ENCODE measurements at places on chromosomes 12 and 14. TPM values are rescaled to one million over a fixed set of nuclear protein-coding genes. Genes with fewer than 3 reads are reported as not detected.

DNA sequence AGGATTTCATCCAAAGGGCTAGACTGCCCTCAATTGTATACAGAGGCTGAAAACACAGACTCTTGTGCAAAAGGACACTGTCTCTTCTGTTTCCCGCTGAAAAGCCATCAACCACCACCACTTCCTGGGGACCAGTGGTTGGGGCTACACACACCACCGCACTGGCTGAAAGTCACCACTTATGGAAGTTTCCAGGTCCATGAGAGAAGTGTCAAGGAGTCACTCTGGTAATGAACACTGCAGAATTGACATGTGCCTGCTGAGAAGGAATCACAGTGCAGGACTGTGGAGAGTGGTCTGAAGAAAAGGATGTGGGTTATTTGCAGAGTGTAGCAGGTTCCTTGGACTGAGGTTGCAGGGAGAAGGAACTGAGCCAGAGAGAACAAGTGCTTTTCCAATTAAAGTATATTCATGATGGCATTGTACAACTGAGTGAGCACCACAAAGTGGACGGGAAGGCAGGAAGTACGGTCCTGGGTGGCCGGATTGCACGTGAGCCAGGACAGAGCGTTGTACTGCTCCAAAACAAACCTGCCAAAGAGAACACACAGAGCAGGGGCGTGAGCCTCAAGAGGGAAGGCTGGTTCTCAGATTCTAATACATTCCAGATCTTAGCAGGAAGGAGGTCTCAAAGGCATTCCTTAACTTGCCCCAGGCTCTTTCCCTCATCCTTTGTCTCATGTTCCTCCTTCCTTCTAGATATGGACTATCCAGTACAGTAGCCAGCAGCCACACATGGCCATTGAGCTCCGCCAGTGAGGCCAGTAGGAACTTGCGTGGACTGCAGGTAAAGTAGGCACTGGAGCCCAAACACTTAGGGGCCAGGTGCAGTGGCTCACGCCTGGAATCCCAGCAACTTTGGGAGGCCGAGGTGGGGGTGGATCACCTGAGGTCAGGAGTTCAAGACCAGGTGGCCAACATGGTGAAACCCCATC lies 316.4 kb downstream of the MED13L start:
- no peak for DNase-seq
- H3K4me3 ChIP-seq, result no peak overlapping the region
- no peaks in the 10 kb centered on the region for H3K4me1 ChIP-seq
- H3K27ac ChIP-seq, result no peak overlapping the region
- H3K27me3 ChIP-seq, result no peaks in the 10 kb centered on the region

GRCh38 chr12:107528731-107529365 lies 156.8 kb upstream of the PWP1 start:
- no peaks in the 10 kb centered on the region for H3K27me3 ChIP-seq
- no peak for DNase-seq
- no peaks in the 10 kb centered on the region for H3K36me3 ChIP-seq
- no peak overlapping the region for H3K27ac ChIP-seq

Gene ADAMTS20
- not detected for total RNA-seq

DNA sequence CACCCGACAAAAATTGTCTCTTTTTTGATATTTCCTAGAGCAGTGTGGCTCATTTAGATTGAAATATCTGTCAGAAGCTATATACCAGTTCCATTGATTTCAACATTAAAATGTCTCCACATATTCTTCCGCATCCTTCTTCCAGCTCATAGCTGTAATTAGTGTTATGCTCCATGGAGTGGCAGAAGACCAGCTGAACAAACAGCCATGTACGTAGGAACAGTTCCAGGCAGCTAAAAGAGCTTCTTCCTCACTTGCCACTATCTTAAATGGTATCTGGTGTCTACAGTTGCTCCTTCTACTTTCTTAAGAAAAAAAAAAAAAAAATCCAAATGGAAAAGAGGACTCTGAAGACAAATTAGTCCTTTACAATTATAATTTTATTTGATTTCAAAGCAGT lies 848.0 kb downstream of the DIO2 start:
- no peaks in the 10 kb centered on the region for H3K36me3 ChIP-seq
- H3K4me1 ChIP-seq, result no peaks in the 10 kb centered on the region
- no peak for DNase-seq
- H3K4me3 ChIP-seq, result no peak overlapping the region
- no peak overlapping the region for H3K27ac ChIP-seq

- H3K4me1 ChIP-seq, result peaks cover 3% of the 10 kb centered on the region
- peaks cover 6% of the 10 kb centered on the region for H3K36me3 ChIP-seq
- no peaks in the 10 kb centered on the region for H3K27me3 ChIP-seq
- peak within 1 kb of the TSS; percentile 96 for H3K4me3 ChIP-seq
These were observed at the start of gene UNC119B for GRCh38 chr12:120710031-120710804. TSS of gene UNC119B (plus strand) at chr12:120710458. CDS start at chr12:120710475, 17 bp downstream.

Gene POTEG
- not detected for total RNA-seq

Gene CLEC1B
- not detected for total RNA-seq

- H3K27ac ChIP-seq, result no peak overlapping the region
- peaks cover 7% of the 10 kb centered on the region for H3K4me1 ChIP-seq
- H3K27me3 ChIP-seq, result no peaks in the 10 kb centered on the region
- DNase-seq, result no peak
These were observed 8.9 kb downstream of the MAP4K5 start for GRCh38 chr14:50523271-50524041.

DNA sequence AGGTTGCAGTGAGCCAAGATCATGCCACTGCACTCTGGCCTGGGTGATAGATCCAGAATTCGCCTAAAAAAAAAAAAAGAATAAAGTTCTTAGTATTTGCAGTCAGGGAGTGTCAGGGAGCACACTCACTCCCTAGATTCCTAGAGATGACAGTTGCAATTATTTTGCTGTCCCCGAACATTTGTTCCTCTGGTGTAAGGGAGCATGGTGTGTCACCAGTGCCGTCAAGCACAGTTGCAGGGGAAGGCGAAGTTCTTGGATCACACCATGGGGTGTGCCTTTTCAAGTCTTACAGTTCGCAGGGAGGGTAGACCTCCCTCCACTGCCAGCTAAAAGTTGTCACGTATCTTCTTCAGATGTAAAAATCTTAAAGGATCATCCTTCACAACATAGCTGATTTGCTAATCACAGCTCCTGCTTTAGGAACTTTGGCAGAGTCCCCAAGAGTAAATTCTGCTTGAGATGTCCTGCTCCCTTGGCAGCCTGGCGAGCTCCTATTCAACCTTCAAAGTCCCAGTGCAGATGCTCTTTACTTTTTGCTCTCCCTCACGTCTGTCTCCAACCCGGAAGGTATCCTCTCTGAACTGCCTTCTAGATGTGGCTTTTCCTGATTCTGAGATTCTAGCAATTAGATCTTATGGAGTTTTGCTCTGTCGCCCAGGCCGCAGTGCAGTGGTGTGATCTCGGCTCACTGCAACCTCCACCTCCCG lies 11.3 kb downstream of the ACACB start:
- H3K4me1 ChIP-seq, result peaks cover 9% of the 10 kb centered on the region
- H3K36me3 ChIP-seq, result no peaks in the 10 kb centered on the region
- no peak overlapping the region for H3K4me3 ChIP-seq
- no peak for DNase-seq

DNA sequence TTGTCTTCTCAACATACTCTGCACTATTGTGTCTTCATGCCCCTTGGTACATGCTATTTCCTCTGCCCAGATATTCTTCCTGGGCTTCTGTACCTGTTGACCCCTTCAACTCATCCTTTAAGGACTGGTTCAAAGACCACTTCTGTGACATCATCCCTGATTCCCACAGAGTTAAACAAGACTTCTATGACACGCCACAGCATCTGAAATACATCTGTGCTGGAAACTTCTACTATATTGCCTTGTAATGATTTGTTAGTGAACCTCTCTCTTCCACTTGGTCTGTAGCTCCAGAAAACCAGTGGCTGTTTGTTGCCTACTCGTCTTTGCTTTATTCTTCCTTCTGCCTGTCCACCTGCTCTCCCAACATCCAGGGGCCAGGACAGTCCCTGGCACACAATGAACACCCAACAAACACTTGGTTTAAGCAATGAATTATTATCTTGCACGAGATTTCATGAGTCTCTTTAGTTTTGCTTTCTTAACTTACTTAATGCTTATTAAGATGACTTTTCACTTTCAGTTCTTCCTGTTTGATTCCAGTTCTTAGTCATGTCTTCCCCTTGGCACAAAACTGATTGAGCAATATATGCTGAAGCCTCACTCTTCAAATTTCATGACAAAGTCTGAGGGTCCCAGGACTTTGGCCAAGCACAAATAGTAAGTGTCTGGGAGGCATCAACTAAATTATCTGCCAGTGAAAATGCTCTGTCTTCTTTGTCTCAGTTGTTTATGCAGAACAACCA lies 485.9 kb downstream of the APAF1 start:
- H3K27me3 ChIP-seq, result no peaks in the 10 kb centered on the region
- DNase-seq, result no peak
- H3K36me3 ChIP-seq, result no peaks in the 10 kb centered on the region
- H3K4me1 ChIP-seq, result no peaks in the 10 kb centered on the region
- H3K4me3 ChIP-seq, result no peak overlapping the region
- H3K27ac ChIP-seq, result no peak overlapping the region

Data from pancreas (tissue), 10 donors.